B cell (primary cell): ENCODE measurements at places on chromosomes 11 and 22.

GRCh38 chr22:19844377-19845053, 10.2 kb downstream of the GNB1L start:
- DNase-seq = peak; percentile 25

- DNase-seq = no peak
Measured at GRCh38 chr11:43747130-43747802, 66.7 kb downstream of the HSD17B12 start.

DNA sequence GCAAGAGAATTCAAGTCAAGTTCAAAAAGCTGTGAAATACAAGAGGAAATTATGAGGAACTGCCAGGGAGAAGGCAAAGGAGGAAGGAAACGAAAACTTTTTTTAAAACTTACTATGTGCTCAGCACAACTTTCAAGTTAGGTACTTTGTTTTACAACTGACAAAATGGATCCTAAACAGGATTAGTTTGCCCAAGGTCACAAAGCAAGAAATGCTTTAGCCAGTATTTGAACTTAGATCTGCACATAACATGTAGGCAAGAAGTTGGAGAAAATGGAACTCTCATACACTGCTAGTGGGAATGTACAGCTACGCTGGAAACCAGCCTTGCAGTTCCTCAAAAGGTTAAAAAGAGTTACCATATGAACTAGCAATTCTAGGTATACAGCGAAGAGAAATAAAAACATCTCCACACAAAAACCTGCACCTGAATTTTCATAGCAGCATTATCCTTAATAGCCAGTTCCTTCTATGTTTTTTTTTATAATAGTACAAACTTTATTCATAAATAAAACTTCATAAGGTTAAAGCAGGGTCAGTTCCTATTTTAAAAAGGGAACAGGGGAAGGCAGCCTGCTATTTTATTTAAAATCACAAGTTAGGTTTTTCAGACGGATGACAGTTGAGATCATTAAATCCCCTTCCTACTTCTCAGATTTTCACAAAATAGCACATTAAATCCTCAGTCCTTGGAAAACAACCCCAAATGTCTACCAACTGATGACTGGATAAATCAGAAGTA, 19.2 kb downstream of the DDX6 start:
- peak; percentile 27 for DNase-seq

- no peak for DNase-seq
Measured at GRCh38 chr11:28491431-28491830, 383.2 kb downstream of the METTL15 start.

DNA sequence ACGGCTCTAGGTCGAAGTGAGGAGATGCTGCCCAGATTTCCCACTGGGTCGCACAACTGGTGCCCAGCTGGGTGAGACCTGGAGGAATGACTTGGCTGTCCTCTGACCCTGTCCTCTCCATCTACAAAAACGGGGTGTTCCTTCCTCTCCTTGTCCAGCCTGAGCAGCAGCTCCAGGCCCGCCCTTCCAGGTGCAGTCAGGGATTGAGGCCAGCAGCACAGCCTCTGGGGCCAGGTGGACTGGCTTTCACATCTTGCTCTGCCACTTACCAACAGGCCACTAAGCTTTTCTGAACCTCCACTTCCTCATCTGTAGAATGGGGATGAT, 91.7 kb upstream of the LMO1 start:
- DNase-seq = no peak

DNA sequence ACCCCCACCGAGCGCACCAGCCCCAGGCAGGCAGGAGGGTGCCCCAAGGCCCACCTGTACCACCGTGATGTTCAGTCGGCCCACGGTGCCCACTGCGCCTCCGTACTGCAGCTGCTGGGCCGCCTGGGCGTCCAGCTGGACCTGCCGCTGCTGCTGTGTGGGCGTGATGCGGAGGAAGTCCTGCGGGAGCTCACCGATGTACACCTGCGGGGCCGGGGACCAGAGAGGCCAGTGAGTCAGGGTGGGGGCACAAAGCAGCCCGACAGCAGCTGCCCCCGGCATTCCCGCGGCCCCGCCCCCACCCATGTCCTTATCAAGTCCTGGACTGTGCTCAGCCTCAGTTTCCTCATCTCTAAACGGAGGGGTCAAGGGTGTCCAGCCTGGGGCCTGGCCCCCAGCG, 13.8 kb downstream of the TOLLIP start:
- no peak for DNase-seq

DNA sequence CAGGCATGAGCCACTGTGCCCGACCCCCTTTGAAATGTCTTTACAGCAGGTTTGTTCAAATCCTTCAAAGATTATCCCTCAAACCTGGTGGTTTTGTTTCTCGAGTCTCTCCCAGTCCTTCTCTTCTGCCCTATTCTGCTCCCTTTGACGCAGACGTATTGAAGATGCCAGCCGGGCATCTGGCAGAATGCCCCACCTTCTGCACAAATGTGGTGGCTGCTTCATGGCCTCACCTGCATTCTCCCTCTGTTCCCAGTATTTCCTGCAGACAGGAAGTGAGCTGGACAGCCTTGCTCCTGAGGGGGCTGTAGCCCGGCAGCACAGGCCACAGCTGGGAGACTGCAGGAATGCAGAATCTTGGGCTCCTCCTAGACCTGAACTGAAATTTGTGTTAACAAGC, 4.8 kb upstream of the NAP1L4 start:
- no peak for DNase-seq

- DNase-seq = no peak
Measured at GRCh38 chr11:69245041-69245440, 48.9 kb upstream of the MYEOV start.

DNA sequence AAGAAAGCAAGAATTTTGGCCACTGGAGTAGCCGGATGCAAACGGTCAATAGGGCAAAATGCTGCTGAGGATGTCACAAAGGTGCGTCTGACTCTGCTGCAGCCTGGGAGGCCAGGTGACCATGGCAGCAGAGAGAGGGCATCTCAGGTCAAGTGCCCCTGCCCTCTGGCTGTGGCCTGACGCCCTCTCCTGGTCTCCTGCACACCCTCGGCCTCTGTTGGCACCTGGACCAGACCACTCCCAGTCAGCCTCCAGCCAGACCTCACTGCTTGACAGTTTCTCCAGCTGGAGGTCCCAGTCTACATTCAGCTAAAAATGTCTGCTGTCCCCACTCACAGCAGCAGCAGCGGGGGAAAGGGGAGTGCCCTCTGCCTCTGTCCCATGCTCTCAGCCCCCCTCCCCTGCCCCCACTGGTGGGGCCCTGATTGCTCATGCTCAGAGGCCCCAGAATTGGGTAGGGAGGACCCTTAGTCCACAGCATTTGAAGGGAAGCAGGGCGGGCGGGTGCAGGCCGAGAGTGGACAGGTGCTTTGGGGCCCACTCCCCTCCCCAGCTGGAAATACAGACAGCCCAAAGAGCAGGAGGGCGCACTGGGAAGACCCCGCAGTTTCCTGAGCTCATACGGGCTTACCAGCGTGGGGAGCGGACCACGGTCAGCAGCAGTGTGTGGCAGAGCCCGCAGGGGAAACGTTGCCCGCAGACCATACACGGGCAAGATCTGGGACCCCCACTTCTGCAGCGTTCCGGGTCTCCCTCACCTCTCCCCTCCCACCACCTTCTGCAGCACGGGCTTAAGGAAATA, 1.6 kb upstream of the BRSK2 start:
- peak; percentile 23 for DNase-seq

- peak; percentile 41 for DNase-seq
Measured at GRCh38 chr11:7673724-7674434, 579 bp upstream of the CYB5R2 start.

GRCh38 chr11:63635762-63636465, 21.7 kb upstream of the PLAAT3 start:
- DNase-seq = peak; percentile 75

GRCh38 chr11:45087900-45088160, 58.6 kb upstream of the PRDM11 start:
- no peak for DNase-seq

DNA sequence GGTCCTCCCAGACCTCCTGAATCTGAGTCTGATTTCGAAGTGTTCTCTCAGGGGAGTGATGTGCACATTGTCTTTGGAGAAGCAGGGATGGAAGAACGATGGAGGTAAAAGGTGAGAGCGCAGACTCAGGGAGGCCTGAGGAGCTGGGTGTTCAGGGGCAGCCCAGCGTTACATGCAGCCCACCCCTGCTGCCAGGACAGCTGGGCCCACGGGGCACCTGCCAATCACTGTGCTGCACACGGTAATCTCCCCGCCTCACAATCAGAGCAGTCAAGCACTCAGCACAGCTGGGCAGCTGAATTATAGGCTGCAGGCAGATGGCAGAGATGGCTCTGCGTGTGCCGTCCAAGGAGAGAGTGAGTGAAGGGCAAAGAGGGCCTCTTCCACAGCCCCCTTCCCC, 17.9 kb upstream of the HTR3A start:
- no peak for DNase-seq

- no peak for DNase-seq
Measured at GRCh38 chr11:20712912-20713311, 43.5 kb downstream of the NELL1 start.

DNA sequence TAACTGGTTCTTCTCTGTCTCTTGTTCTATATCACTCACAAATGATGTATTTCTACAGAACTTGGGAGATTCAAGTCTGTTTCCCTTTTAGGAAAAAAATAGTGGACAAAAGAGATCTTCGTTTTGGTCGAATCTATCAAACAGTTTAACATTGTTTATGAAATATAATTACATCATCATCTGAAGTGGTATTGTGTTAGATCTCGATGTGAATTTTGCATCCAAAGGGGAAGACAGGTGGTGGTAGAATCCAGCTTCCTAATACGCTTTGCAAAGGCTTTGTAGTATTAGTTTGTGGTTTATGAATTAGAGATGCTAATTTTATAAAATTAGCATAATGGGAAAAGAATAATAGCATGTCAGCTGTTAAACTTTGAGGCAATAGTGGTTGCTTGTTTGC, 3.4 kb downstream of the SIK2 start:
- DNase-seq = no peak

GRCh38 chr22:18024276-18024939, at the start of gene MICAL3:
TSS of gene MICAL3 (minus strand) at chr22:18024561. CDS start at chr22:17906812, 117,749 bp downstream.
- DNase-seq = peak; percentile 88

DNA sequence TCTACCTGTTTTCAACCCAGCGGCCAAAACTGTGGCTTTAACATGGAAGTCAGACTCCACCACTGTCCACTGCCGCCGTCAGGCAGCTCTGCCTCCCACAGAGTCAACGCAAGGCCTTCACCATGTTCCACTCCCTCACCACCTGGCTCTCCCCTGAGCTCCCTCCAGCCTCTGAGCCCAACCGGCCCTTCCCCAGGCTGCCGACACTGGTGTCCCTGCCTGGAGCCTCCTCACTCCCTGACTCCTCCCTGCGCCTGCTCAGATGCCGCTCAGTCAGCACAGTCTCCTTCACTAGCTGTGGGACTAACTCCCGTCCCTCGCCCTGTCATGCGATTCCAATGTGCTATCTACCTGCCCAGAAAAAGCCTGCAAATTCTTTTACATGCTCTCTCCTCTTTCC, 16.3 kb downstream of the SULT4A1 start:
- no peak for DNase-seq

GRCh38 chr11:122179961-122180834, 64.2 kb upstream of the BLID start:
- no peak for DNase-seq

GRCh38 chr11:88303037-88303436, 34.5 kb downstream of the CTSC start:
- DNase-seq = no peak

DNA sequence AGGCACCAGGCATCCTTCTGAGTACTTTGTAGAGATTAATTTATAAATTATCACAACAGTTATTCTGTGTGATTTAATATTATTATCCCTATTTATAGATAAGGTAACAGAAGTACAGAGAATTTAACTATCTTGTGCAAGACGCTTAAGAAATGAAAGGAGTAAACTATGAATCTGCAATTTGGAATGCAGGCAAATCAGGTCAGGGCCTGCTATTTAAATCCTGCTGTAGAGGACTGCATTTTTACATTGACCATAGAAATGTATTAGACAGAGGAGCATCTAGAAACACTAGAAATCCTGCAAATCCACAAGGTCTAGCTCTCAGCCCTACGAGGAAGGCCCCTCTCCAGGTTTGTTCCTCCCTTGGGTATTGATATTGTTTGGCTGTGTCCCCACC, 336.2 kb downstream of the ETS1 start:
- DNase-seq = no peak

DNA sequence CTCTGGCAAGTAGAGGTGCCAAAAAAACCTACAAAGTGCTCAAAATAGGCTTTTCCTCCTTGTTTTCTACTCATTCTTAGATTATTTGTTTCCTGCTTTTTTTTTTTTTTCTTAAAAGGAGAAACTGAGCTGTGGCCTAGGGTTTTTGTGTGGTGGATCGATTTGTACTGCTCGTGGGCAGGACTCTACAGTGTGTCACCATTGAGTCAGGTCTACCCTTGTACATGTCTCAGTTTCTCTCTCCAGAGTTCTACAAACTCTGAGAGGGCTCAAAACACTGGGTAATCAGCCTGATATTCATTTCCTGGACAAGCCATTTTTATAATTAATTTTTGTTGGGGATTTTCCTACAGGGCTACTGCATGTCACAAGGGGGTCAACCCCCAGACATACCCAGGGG, 5.2 kb upstream of the CASP4 start:
- DNase-seq = no peak

GRCh38 chr22:24523873-24524272, 28.7 kb downstream of the UPB1 start:
- DNase-seq = no peak

DNA sequence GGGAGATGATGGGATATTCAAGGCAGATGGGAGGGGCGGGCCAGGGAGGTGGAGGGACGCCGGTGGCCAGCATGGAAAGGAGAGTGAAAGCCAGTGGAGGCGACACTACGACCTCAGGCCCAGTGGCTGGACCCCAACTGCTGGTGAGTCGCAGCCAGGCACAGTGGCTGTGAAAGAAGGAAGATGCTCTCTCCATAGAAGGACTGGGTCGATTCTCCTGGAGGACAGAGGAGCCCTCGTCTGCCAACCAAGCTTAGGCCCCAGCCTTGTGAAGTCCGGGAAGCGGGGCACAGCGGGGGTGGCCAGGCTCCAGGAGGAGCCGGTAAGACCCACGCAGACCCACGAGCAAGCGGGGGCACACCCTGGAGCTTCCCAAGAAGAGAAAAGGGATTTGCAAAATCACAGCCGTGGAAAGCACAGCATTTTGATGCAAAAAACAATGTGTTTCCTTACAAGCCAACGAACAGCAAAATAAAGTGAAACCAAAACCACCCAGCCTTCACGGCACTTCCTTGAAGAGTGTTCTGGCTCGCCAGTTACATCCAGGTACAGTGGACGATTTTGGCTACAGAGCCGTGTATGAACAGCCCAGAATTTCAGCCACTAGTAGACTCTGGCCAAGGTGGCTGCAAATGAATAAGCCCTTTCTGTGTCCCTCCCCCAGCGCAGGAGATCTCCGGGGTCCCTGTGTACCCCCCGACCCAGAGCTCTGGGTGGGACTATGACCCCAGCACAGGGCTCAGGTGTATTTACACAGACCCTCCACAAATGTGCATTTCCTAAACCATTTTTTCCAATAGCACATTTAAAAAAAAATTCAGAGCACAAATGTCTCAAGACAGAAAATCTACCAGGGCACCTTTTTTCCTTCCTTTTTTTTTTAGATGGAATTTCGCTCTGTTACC, 96.9 kb downstream of the TRMU start:
- DNase-seq = peak; percentile 77

GRCh38 chr11:98895936-98896335, 124.8 kb upstream of the CNTN5 start:
- DNase-seq = no peak

- no peak for DNase-seq
Measured at GRCh38 chr22:24983151-24983550, 30.6 kb downstream of the KIAA1671 start.

- DNase-seq = no peak
Measured at GRCh38 chr11:118008271-118008911, 22.2 kb downstream of the IL10RA start.

- no peak for DNase-seq
Measured at GRCh38 chr11:1978720-1979473, 18.7 kb downstream of the H19 start.

- no peak for DNase-seq
Measured at GRCh38 chr11:115290479-115290878, 213.7 kb downstream of the CADM1 start.
